HEK293T (cell line): ENCODE measurements at places on chromosomes 11 and 22.

DNA sequence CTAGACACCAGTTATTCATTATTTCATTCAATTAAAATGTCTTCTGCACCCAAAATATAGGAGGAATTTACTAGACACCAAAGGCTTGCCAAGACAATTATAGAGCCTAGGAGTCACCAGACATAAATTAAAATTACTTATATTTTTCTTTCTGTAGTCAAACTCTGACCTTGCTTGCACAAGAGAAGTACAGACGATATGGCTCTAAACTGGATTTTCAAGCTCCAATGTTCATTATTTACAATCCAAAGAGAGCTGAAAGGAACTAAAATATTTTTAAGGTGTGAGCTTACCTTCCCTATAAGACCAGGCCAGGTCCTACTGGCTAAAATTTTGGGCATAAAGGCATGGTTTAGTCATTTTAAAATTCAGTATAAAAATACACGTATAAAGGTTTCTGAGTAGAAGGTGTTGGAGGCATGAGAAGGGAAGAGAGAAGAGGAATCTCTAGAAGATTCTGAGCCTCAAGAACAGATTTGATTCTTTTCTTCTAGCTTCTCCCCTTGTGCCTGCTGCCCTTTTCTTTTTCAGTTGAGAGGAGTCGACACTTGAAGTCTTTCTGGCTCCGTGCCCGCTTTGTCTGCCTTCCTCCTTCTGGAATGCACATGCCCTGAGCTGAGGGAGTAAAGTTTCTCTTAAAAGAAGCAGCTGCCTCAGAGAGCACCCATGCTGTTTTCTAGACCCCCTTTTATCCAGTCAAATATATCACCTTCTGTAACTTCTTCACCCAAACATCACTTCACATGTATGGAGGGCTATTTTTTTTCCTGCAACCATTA is 13.5 kb downstream of the C11orf97 start:
- DNase-seq, result no peak

DNA sequence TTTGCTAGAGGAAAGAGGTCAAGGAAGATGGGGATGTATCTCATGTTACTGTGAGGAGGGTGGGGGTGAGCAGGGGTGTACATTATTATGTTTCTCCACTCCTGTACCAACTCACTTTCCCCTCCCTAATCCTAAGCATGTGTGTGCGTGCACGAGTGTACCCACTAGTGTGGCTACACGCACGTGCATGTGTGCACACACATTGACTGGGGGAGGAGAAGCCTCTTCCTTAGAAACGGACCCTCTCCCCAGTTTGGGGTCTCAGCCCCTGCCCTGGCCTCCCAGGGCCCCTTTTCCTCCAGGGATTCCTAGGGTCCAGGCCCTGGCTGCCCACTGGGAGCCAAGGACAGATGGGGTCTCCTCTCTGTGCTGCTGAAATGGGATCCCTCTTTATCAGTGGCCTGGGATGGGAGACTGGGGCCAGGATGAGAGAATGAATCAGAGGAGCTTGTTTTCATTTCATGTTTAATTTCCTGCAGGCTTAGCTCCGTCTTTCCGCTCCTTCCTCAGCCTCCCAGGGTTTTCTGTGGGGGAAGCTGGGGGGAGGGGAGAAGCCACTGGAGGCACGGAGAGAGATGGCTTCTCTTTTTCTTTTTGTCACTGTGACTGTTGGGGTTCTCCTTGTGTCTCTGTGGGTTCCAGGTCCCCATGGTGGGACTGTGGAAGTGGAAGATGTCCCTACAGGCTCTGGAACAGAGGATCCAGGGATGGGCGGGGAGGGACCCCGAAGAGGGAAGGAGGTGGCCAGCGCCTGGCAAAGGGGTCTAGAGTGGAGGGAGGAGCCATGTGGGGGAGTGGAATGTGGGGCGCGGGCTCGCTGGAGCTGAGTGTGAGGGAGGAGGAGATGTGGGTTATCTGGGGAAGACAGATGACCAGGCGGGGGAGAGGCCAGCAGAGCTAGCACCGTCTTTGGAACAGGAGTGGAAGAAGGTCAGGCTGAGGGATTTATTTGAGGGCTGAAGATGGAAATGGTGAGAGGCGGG is 40.3 kb downstream of the ALX4 start:
- DNase-seq, result no peak

GRCh38 chr22:43670513-43670912 is 141.6 kb downstream of the EFCAB6 start:
- no peak for DNase-seq

DNA sequence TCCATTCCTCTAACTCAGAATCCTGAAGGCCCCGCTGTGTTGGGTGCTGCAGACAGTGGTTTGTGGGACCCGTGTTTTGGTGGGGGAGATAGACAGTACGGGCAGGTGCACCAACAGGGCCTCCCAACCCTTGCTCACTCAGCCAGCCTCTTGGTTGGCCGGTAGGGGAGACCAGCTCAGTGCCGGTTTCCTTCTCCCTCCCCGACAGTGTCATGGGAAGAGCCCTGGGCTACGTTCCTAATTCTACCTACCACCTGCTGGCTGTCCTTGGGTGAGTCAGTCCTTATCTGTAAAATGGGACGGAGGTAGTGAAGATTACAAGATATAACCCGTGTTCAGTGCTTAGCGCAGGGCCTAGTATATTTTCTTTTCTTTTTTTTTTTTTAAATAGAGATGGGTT is 5.9 kb downstream of the TMEM134 start:
- no peak for DNase-seq

DNA sequence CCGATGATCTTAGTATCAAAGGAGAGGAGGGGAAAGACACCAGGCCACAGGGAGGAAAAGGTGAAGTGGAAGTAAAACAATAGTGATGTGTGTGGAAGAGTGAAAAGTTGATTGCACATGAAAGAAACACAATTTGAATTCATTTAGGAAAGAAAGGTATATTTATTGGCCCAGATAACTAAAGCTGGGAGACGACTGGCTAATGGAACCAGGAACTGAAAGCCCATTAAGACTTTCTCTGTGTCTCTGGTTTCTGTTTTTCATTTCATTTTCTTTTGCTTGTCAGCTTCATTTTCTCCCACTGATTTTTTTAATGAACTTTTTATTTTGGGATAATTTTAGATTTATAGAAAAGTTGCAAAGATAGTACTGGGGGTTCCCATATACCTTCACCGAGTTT is 5.1 kb upstream of the DCHS1 start:
- DNase-seq, result no peak

DNA sequence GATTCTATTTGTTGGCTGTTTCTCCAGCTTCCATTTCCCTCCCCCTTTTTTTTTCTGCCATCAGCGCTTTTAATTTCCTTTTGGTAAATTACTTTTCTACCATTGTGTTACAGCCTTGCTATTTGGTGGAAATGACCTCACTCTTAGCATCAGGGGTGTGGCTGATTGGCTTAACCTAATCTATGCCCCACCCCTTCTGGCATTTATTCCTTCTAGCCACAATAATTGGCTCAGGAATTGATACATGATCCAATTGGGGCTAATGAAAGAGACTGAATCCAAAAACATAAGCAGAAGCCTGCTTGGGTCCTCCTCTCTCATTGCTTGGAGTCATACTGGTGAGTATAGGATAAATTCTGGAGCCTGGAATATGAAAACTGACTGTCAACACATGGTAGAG is 402.4 kb upstream of the LRRC4C start:
- no peak for DNase-seq

GRCh38 chr22:30640361-30640760 is 4.8 kb downstream of the SLC35E4 start:
- DNase-seq, result no peak

- DNase-seq, result no peak
Measured at GRCh38 chr11:20762116-20762844, 92.9 kb downstream of the NELL1 start.

GRCh38 chr22:37410174-37411055 is 16.9 kb downstream of the ELFN2 start:
- no peak for DNase-seq

DNA sequence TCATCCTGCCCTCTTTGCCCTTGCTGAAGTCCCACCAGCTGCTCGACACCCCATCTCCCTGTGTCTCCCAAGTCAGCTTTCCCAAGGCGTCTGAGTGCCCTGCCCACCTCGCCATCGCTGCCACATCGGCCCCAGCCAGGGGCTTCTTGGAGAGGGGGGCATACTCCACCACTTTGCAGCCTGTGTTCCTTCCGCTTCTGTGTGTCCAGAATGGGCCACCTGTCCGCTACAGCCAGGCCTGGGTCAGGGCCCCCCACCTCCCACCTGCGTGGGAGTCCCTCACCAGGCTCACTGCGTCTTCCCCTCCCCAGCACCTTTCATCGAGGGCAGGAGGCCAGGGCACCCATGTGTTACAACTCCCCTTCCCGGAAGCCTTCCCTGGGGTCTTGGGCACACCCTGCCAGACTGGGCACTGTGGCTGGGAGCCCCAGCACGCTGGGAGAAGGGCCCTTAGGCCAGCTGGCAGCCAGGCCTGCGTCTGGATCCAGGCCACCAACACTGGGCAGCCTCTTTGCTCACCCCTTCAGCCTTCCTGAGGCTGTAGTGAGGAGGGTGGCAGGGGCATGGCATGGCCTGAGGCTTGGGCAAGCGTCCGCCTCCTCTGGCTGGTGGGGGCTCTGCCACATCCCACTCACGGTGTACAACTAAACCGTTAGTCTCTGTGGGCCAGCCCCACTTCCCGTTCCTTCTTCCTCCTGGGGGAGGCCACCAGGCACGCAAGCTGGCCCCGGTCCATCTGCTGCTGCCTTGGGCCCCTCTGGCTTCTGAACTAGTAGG is 13.4 kb downstream of the CPT1A start:
- DNase-seq, result no peak

DNA sequence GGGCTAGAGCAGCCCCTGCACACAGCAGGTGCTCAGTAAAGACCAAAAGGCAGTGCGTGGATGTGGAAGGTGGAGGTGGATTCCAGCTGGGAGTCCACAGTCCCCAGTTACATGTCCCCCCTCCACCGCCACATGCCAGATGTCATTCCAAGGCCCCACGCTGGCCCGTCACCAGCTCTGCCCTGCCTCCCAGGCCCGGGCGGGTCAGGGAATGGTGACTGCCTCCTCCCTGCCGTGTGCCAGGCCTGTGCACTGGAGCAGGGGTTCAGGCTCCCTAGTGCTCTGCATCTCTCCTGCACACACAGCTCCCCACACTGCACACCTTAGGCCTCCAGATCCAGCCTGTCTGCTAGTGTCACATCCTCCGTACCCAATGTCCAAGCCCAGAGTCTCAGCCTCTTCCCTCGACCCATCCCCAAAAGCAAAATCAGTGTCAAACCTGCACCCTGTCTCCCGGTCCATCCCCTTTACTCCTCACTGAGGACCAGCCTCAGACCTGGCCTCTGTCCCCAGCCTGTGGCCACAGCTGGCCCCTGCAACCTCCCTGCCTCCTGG is 40.2 kb upstream of the PRODH start:
- no peak for DNase-seq

DNA sequence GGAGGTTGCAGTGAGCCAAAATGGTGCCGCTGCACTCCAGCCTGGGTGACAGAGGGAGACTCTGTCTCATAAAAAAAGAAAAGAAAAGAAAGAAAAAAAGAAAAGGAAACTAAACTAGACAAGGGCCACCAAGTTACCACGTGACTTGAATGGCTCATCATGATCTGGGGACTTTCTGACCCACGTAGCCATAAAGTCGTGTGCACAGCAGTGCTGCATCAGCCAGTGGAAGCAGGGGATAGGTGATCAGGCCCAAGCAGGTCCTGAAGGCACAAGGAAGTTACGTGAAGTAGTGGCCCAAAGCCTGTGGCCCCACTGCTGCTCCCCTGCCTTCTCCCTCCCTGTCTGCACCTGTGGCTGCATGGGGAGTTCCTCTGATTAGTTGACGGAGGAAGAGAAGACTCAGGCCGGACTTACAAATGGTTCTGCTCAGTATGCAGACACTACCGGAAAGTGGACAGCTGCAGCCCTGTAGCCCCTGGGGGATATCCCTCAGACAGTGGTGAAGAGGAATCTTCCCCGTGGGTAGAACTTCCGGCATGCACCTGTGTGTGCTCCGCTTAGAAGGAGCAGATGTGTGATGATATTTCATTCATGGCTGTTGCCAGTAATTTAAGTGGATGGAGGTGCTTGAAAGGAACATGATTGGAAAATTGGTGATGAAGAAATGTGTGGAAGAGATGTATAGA is 18.2 kb upstream of the CD81 start:
- no peak for DNase-seq

DNA sequence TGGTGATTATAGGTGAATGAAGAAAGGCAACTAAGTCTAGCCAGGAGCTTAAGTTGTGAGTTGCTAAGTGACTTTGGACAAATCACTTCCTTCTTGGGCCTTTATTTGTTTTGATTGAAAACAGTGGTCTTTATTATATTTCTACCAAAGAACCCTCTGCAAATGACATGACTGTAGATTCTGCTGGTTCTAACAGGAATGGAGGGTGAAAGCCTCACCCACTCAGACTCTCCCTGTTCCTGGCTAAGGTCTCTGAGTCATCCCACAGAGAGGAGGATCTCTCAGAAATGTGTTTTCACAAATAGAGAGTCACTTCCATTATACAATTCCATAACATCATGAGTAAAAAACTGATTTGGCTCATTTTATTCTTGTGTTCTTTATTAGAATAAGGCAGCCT is 583.9 kb upstream of the LRRC4C start:
- DNase-seq, result no peak

- DNase-seq, result no peak
Measured at GRCh38 chr11:19719960-19720359, 7.3 kb downstream of the NAV2 start.

- no peak for DNase-seq
Measured at GRCh38 chr11:45100339-45100738, 46.1 kb upstream of the PRDM11 start.

DNA sequence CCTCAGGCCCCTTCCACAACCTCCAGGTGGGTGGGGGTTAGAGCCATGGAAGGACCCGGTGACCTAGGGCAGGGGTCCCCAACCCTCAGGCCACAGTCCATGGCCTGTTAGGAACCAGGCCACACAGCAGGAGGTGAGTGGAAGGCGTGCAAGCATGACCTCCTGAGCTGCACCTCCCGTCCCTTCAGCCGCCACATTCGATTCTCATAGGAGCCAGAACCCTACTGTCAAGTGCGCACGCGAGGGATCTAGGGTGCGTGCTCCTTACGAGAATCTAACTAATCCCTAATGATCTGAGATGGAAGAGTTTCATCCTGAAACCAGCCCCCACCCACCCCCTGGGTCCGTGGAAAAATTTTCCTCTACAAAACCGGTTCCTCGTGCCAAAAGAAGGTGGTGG is 3.6 kb upstream of the KRTAP5-4 start:
- DNase-seq, result no peak

GRCh38 chr11:12800871-12801270 is 126.7 kb downstream of the TEAD1 start:
- DNase-seq, result no peak
